ENCODE measurements at places on chromosomes 12 and 14.

- DNase-seq, result no peak
Measured at GRCh38 chr14:100297320-100298300, 8.6 kb downstream of the SLC25A29 start.

DNA sequence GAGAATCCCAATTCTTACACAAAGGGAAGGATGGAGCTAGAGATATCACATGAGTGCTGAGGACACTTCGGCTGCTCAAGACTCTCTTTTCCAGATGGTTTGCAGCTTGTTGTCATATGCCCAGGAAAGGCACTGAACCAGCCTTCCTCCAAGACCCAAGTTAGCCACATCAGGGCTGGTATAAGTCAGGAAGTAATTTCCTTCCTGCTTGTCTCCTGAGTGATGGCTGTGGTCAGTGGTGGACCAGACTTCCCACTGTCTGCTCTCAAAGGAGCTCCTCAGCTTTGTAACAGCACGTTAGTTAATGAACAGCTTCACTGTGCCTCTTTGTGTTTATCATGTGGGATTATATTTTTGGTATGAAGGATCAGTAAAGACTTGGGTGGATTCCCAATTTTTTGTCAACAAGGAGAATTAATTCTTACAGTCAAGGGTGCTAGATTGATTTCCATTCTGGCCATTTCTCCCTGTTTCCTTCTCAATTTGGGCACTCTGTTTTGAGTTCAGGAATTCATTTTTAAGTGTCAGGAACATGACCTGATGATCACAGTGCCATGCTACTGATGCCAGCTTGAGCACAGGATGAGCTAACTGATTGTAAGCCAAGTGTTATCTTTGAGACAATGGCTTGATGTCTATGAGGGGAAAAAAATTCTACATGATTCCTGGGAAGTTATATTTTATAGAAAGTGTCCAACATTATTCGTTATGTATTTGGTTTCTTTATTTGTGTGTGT lies 145.8 kb downstream of the GCH1 start:
- DNase-seq, result no peak

- DNase-seq, result no peak
Measured at GRCh38 chr14:56199095-56199981, 81.1 kb downstream of the PELI2 start.

DNA sequence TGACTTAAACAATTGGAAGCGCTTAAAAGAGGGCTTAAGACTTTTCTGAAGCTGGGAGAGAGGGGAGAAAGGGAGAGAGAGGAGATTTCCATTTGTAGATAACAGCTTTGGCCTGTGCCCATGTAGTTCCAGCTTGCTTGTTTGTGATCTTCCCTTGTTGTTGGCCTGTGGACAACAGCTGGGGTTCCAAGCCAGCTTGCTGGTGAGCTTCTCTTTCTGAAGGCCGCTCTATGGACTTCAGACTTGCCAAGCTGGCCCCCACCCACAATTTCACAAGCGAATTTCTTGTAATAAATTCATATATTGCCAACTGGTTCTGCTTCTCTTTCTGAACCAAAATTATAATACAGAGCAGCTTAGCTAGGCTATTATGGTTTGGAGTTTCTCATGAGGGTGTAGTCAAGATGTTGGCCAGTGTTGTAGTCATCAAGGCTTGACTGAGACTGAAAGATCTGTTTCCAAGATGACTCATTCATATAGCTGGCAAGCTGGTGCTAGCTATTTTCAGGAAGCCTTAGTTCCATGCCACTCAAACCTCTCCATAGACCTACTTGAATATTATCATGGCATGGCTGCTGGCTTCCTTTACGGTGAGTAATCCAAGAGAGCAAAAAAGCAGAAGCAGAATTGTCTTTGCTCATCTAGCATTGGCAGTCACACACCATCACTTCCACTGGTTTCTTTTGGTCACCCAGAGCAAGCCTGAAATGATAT lies 89.4 kb downstream of the ATP23 start:
- no peak for DNase-seq

DNA sequence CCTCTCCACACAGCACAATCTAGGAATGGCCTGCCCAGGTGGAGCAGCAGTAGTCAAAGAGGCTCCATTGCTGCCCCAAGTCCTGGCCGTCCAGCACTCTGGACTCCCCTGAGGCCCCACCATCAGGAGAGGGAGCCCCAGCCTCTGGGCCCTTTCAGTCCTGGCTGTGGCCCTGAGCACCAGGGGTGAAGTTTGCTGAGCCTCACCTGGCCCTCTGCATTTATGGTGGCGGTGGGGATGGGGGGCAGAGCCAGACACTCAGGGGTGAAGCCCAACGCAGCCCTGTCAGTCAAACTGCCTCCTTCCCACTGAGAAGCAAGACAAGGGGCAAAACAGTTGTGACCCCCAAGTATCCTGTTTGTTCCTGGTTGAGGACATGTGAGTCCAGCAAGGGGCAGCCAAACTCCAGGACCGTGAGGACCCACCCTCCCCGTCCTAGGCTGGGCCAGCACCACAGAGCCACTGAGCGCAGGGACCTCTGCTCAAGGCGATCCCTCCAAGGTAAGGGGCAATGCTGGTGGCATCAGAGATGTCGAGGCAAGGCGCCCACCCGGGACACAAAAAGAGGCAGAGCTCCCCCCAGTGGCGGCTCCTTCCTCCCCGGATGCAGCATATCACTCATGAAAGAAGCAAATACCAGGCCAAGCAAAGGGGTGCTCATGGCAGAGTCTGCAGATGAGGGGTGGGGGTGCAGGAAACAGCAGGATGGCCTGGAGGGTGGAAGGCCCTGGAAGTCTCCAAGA lies 4.8 kb upstream of the AMN start:
- peak; percentile 36 for DNase-seq

DNA sequence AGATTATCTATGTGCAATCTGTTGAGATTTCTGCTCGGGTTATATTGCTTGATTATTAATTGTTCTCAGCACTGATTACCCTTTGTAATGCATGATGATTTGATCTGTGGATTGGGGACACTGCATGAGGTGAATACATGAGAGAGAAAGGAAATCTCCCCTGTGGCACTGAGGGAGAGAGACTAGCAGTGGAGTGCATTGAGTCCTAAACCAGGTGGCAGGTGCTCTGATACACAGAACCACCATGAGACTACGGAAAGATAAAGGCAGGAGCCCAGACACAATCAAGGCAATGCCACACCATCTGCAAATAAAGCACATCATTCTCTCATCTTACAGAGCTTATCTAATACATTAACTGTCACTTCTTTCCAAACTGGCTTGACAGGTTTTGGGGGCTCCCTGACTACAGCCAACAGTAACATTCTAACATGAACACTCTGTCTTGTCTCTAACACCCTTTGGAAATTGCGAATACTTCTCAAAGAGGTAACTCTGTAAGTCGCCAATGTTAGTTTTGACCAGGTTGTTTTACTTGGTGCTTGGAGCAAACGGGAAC lies 37.6 kb upstream of the TSPAN8 start:
- DNase-seq, result no peak

GRCh38 chr14:93974833-93975232 lies 1.5 kb downstream of the ASB2 start:
- no peak for DNase-seq

DNA sequence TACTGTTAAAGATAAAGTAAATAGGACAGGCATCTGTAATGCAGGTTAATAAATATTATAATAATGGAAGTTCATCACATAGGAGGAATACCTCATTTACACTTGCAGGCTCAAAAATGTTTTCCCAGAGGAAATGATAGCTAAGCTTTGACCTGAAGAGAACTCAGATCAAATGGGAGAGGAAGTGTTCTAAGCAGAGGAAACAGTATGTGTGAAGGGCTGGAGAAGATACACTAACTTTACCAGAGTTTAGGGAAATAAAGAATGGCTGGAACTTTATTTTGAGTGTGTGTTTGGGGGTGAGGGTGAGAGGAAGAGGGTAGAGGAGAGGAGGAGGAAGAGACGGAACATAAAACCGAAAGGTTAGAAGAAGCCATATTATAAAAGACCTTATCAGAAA lies 34.0 kb upstream of the AP4S1 start:
- no peak for DNase-seq

GRCh38 chr12:74365178-74365964 lies 172.3 kb upstream of the ATXN7L3B start:
- no peak for DNase-seq

DNA sequence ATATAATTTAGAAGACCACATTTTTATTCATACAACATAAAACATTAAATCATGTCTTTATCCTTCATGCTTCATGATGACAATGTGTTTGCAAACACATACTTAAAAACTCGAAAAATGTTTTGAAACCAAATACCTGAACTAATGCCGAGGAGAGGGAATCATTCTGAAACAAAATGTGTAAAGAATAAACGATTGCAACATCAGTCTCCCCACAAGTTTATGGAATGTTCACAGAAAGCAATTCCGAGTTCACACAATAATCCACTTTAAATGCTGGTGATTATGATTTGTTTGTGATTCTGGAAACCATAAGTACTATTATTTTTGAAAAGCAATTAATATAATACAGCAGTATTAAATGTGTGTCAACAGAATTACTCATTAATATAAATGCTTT lies 84.5 kb upstream of the PDZRN4 start:
- DNase-seq, result no peak

DNA sequence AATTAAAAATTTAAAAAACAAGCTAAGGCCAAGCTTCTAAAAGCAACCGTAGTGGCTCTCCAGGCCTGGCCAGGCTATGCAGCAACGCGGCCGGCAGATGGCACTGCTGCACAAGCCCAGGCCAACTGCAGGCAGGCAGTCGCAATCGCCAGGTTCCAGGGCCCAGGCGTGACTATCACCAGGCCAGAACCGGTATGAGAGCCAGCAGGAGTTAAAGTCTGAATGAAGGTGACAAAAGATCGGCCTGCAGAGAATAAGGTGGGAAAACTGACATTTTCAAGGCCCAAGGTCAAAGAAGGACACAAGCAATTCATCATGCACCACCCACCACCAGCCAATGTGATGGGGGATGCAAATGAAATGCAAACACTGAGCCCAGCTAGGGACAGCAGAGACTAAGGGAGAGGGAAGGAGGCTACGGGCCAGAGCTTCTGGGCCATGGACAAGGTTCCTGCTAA lies 43.6 kb upstream of the ANO2 start:
- peak; percentile 72 for DNase-seq

- DNase-seq, result no peak
Measured at GRCh38 chr12:66709457-66709773, 30.5 kb upstream of the GRIP1 start.

DNA sequence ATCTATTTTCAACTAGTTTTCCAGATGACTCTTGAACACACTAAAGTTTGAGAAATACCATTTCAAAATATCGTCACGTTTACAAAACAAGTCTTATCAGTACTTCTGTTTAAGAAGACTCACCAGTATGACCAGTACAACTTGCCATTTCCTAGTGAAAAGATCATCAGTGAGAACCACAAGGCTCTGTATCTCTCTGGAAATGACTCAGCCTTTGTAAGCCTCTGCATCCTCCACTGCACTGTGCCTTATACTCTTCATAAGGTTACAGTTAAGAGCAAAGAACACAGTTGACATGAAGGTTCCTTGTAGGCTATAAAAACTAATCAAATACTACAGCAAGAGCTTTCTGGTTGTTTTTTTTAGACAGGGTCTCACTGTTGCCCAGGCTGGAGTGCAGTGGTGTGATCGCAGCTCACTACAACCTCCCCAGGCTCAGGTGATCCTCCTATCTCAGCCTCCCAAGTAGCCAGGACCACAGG lies 5.7 kb upstream of the VTI1B start:
- no peak for DNase-seq

DNA sequence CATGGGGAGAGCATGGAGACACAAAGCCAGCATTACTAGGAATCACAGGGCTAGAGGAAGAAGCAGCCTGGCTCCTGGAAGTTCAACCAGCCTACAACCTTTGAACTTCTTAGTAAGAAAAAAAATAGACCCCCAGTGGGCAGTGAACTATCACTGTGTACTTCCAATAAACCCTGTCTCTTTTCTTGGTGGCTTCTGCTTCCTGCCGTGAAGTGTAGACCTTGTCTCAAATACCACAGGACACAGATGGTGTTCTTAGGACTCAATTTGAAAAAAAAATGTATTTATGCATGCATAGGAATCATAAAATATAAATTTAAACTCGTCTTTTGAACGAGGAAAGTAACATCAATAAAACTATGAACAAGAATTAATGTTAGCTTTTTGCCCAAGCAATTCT lies 3.6 kb upstream of the PTGER2 start:
- DNase-seq, result no peak

DNA sequence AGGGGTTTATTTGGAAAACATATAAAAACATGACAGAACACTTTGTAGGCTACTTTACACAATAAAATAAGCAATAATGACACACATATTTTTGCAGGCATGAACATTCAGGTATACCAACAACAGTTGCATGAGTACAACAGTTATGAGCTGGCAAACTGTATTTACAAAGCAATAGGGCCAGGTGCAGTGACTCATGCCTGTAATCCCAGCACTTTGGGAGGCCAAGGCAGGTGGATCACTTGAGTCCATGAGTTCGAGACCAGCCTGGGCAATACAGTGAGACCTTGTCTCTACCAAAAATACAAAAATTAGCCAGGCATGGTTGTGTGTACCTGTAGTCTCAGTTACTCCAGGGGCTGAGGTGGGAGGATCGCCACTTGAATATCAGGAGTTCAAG lies 101.1 kb downstream of the BMP4 start:
- DNase-seq, result no peak

DNA sequence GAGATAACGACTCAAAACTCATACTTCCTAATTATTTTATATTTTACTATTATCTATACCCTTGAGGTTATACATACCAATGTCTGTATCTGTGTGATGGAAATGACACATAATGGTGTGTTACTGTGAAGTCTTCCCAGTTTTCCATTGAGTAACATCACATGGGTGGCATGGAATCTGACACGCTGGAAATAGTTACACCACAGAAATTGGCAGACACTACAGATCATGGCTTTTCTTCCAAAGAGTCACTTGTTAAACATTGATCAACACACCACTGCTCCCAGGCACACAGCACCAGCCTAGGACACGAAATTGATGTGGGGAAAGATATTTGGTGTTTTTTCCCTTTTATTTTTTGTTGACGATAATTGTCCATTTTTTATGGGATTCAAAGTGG lies 33.0 kb upstream of the VWF start:
- DNase-seq, result no peak

DNA sequence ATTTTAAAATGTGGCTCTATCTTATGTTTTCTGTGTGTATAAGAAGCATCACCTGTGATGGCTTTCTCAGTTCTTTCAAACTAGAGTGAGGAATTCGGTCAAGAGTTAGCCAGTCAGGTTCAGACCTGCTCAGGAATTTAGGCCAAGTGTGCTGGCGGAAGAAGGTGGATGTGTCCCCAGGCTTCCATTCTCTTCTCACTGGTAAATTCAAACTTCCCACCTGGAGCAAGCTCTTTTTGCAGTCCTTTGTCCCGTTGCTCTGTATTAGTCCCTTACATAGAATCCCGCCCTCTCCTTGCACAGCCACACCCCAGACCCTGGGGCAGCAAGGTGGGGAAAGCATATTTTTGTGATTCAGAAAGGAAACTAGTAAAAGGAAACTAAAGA lies 124.7 kb upstream of the PWP1 start:
- DNase-seq, result no peak

- DNase-seq, result peak; percentile 5
Measured at GRCh38 chr12:120886199-120887018, 17.7 kb downstream of the SPPL3 start.

DNA sequence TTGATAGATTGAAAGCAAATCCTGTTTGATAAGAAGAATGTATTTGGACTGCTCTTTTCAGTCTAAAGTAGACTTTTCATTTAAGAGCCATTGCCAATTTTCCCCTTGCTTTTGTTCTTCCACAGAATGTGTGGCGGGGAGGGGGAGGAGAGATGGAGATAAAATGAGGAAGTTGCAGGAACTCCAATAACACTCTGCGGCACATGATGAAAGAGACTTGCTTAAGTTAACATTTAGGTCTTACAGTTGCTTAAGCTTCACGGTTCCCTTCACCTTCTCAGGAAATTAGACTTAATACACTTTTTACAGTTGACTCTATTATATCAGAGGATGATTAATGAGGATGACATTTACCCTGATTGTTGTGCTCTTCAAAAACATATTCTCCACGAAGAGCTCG lies 537.3 kb downstream of the TMTC2 start:
- DNase-seq, result no peak

Measured in CD8-positive, alpha-beta memory T cell (primary cell).